ENCODE measurements at places on chromosomes 16 and 17. TPM values are rescaled to one million over a fixed set of nuclear protein-coding genes. Genes with fewer than 3 reads are reported as not detected.

Gene KRTAP4-9
- not detected for total RNA-seq

Gene CMTM2
- total RNA-seq = not detected

Gene IGSF6
- 9.8 TPM for total RNA-seq

Gene ST6GALNAC1
- total RNA-seq = 4.6 TPM

Gene SLC43A2
- 21.0 TPM for total RNA-seq

Gene ACACA
- total RNA-seq = 45.2 TPM

Gene SMIM5
- total RNA-seq = 0.31 TPM

Gene NOD2
- total RNA-seq = 4.5 TPM

Gene AATK
- 6.0 TPM for total RNA-seq

Gene RNF213
- total RNA-seq = 107 TPM

Gene KRTAP2-3
- not detected for total RNA-seq

Gene MT1E
- 1,650 TPM for total RNA-seq

Gene PRR35
- not detected for total RNA-seq

Gene KRT31
- not detected for total RNA-seq

Gene KRT222
- not detected for total RNA-seq

Gene ABCC3
- 19.9 TPM for total RNA-seq
